T47D (cell line): ENCODE measurements at places on chromosomes 3 and 15.

DNA sequence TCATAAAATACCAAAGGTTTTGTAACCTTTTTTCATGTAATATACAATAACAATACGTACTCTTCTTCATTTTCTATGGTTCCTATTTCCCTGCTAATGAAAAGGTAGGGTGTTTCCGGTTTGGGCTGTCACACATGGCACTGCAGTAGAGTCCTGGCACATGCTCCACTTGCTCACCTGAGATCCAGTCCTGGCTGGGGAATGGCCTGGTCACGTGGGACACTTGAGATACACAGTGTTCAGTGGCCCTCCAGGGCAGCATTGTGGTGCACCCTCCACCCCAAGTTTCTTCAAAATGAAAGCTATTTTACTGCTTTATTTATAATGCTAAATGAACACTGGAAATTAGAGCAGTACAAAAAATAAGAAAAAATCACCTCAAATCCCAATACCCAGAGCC is 23.2 kb downstream of the MRPS25 start:
- no peak for DNase-seq

GRCh38 chr15:45156744-45157455 is 27.1 kb downstream of the DUOX1 start:
- no peak for DNase-seq

- DNase-seq: peak; percentile 25
These were observed 98.6 kb downstream of the OSBPL10 start for GRCh38 chr3:31882431-31882830.

GRCh38 chr3:141373768-141374526 is 5.6 kb downstream of the ZBTB38 start:
- no peak for DNase-seq

GRCh38 chr15:45386420-45386819 is 8.1 kb upstream of the GATM start:
- DNase-seq: no peak

GRCh38 chr3:66836363-66837152 is 161.5 kb upstream of the KBTBD8 start:
- no peak for DNase-seq
